ENCODE measurements at places on chromosomes 2 and 18.

DNA sequence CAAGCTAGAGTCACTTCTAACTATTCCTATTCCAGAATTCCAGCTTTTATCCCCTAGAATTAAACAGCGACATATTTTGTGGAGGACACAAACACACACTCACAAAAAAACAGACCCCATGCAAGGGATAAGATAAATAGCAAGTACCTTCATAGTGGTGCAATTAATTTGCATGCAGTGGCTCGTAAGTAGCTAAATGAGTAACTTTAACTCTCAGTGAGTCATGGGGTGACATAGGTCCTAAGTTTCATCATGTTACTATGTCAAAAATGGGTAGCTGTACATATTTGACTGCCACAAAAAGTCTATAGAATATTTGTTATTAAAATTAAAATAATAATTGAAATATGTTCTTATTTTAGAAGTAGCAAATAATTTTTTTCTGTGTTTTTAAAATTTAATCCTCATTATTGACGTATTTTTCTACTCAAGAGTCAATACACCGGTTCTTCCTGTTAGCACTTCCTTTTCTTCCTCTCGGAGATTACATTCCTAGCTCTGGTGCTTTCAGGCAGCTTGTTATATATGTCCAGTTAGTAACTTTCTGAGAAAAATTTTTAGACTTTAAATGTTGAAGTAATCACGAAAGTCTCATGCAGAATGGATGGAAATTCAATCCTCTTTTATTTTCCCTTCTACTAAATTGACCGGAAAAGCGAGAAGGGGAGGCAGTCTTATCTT lies 247.0 kb downstream of the KCNH7 start:
- no peak for DNase-seq

DNA sequence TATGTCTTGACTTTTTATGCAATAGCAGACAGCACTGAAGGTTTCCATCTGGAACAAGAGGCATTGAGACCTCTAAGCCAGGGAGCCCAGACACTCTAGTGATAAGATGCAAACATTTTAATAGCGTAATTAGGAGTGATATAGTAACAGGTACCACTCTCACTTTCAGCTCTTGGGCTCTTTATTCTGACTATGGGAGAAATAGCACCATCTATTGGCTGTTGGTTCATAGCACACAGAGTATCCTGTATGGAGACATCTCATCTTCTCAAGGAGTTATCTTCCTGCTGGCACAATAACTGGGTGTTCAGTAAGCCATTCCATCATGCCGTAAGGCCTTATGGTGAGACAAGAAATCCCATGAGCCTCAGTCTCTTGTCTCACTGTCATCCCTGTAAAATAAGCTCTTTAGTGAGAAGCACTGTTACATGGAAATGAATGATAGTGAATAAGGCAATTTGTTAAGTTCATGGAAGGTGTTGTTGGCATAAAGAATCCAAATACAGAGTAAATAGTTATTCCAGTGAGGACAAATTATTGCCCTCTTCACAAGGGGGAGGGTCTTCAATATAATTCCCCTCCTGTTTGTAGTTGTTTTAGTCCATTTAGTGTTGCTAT lies 48.3 kb downstream of the THUMPD2 start:
- no peak for DNase-seq

DNA sequence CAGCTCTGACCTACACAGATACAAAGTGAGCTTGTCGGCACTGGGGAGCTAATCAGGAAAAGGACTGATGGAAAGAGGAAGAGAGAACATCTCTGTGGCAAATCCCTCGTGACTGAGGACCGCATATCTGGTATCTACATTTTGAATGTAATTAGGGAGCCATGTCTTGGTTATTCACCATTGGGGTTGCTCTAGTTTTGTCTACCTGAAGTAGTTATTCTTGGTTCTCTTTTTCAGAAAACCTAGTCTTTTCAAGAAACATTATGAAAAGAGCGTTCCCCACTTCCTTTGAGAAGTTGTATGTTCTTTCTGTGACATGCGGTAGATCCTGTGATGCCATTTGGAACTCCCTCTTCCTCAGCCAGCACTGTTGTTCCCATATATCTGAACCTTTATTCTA lies 104.4 kb downstream of the DOCK10 start:
- no peak for DNase-seq

DNA sequence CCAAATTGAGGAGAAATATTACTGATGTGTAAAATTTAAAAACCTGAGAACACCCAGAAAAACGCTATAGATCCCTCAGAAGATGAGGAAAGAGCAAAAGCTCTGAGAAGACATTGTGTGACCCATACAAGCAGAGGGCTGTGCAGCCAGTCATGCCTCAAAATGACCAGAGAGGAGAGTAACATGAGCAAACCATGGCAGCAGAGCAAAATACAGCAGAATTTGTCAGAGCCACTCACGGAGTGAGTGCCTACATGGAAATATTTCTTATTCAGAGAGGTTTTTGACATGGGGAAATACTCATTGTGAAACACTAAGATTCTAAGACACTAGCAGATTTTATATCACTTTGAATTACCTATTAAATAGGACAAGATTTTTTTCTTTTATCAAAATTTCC lies 96.8 kb upstream of the DNAJC10 start:
- DNase-seq = no peak

DNA sequence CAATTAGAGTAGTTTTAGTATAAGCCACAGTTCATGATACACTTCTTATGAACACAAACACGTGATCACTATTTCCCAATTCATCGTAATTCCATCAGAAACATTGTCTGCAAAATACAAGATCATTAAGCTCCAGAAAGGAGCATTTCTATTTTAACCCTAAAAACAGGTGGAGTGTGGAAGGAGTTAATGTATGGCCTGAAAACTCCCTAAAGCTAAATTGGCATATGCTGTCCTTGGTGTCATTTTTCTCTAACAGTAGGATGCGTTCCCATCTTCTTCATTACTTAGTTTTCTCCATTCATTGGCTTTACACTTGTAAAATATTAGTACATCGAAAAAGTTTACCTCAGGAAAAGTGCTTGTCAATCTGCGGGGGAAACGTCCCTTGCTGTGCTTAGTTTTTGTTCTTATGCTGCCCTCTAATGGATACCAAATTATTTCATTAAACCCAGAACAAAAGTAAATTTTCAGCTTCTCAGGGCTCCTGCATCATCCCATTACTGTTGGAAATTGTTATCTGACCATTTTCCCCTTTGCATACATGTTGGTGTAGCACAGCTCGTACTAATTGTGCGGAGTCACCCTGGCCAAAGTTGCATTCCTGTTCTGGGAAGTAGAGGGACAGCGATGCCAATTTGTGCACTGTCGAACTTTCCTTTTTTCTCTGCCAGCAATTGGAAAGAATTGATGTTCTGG lies 153.4 kb downstream of the GPD2 start:
- no peak for DNase-seq

GRCh38 chr2:217863883-217864282 lies 138.9 kb downstream of the TNS1 start:
- DNase-seq = no peak

- no peak for DNase-seq
Measured at GRCh38 chr2:26873286-26873983, 25.5 kb downstream of the DPYSL5 start.

- DNase-seq = no peak
Measured at GRCh38 chr18:76205906-76206305, 289.1 kb downstream of the ZNF516 start.

GRCh38 chr18:45954070-45954934 lies 12.8 kb downstream of the EPG5 start:
- DNase-seq = no peak
